ENCODE measurements at places on chromosomes 7 and 10.

- no peak for DNase-seq
Observed at GRCh38 chr10:24425151-24425550, 216.2 kb downstream of the KIAA1217 start.

DNA sequence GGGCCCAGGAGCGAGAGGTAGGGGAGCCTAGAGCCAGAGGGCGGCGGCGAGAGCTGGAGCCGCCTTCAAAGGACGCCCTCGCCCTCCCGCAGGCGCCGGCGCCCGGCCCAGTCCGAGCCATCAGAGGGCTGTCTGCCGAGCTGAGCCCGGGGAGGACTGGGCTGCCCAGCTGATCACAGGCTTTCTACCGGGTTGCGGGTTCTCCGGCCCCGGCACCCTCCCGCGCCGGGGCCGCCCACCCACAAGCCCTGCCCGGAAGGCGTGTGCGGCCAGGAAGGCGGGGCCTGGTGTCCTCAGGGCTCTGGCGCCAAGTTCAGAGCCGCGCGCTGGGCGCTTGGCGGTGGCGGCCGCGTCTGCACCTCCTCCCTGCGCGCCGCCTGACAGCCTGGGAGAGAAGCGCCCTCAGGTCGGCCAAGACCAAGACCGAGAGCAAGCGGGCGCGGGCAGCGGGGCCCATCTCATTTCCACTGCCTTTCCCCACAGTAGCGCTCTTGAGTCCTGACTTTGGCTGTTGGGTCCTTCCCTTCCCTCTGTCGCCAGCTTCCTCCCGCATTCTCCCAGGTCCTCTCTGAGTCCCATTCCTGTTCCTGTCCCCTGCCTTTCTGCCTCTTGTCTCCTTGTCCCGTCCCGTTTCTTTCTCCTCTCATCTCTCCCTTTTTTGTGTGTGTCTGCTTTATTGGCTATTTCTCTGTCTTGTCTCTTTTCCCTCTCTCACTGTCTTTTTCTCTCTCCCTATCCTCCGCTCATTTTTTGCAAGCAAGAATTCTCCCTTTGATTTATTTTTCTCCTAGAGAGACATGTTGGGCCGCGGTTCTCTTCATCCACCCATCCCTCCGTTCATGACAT is 60.6 kb upstream of the MSMB start:
- DNase-seq: no peak

DNA sequence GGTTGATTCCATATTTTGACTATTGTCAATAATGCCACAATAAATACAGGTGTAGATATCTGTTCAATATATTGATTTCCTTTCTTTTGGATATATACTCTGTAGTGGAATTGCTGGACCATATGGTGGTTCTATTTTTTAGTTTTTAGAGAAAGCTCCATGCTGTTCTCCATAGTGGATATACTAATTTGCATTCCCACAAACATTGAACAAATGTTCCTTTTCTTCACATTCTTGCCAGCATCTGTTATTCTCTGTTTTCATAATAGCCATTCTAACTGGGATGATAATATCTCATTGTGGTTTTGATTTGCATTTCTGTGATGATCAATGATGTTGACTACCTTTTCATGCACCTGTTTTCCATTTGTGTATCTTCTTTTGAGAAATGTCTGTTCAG is 973.7 kb downstream of the REEP3 start:
- DNase-seq: no peak

- no peak for DNase-seq
Observed at GRCh38 chr7:88355011-88355410, 48.3 kb upstream of the STEAP4 start.

- no peak for DNase-seq
Observed at GRCh38 chr7:1978656-1979590, 253.8 kb downstream of the MAD1L1 start.

- no peak for DNase-seq
Observed at GRCh38 chr10:117241541-117242462, 888 bp downstream of the SLC18A2 start.

DNA sequence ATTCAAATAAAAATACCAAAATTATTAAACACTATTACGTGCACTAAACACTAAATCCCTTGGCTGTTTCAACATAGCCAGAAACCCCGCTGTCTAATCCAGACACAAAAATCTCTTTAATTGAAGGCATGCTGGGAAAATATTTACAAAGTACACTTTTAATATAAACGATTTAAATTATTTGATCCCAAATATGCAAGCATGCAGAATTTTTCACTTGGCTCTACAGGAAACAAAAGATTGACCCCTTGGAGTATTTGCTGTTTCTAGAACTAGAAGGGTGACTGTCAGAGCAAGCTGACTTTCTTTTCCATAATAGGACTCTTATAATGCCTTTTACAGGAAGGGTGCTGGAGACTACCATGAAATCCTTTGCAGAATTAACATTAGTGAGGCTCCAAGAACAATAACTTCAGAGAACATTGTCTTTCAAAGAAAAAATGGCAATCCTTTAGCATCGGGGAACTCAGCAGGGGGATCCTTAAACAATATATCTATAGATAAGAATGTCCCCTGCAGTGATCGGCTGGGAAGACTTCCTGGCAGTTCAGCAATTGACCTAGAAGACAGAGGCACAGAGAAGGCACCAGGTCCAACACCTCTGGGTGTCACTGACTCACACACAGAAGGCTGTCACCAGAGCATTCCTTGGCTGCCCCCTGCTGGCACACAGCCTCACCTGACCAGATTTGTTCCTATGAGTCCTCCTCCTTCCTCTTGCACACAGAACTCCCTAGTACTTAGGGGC is 55.8 kb upstream of the MRLN start:
- DNase-seq: peak; percentile 64

DNA sequence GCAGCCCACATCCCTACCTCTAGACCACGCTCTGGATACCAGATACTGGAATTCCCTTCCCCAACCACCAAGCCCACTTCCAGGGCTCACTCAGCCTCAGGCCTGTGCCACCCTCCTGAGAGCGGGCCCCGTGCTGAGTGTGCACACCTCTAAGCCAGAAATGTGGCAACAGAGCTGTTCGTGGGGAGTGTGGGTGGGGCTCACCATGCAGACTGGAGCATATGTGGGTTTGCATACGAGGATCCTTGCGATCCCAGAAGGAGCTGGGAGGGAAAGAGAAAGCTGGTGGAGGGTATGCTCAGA is 13.0 kb upstream of the LIMK1 start:
- no peak for DNase-seq

DNA sequence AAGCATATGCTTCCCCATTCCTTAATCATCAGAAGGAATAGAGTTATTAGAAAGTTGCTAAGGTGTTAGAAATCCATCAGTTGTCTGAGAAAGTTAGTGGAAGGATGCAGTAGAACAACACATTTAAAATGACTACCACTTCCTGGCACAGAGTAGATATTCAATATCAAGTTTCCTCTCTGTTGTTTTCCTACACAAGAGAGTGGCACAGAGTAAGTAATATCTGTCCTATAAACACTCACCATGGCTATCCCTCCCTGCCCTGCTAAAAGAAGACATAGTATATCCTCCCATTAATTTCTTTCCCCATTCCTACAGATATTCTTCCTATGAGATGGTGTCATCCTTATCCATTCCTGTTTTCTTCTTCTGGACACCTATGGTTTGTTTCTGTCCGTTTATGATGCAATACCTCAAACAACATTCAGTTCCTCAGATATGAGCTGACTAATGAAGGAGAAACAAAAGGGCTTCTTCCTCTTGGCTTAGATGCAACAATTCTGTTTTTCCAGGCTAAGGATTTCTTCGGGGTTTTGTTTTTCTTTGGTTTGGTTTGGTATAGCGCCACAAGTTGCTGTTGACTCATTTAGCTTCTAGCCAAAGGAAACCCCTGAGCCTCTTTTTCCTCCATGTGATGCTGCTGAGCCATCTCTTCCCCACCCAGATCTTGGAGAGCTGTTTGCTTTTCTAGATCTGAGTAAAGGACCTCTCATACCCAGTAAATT is 32.9 kb upstream of the BPGM start:
- DNase-seq: no peak

- DNase-seq: no peak
Observed at GRCh38 chr7:26930201-26930600, 65.8 kb upstream of the SKAP2 start.

DNA sequence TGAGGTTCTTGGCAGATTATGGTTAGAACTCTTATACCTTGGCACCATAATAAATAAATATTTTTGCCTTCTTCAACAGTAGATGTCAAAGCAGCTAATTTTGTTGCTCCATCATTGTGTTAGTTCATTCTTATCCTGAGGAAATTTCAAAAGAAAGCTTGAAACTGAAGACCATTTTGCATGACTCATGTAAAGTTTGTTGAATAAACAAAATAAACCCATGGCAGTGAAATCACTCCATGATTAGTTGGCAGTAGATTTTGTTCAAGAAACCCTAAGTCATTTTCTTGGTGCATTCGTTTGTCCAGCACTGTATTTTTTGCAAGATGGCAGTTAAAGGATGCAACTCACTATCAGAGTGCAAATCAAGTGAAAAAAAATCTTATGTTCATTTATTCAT is 91.6 kb downstream of the HECW1 start:
- no peak for DNase-seq

DNA sequence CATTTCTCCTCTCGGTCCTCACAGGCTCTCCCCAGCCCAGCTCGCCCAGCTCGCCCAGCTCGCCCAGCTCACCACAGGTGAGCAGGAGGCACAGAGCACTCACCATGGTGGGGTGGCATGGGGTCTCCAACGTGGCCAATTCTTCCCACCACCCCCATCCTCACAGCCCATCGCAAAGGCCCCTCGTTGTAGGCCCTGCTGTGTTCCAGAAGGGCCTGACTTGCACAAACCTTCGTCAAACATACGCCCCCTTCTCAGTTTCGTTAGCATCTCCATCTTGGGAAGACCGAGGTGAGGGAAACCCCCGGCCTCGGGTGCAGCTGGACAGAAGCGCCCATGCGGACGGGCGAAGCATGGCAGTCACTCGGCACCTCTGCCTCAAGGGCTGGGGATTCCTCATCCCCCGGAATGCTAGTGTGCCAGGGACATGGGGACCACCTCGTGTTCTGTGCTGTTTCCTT is 304.6 kb downstream of the TNS3 start:
- no peak for DNase-seq

GRCh38 chr7:142927085-142927745 is 6.3 kb downstream of the TRPV5 start:
- no peak for DNase-seq

- DNase-seq: no peak
Observed at GRCh38 chr10:8453587-8453986, 399.1 kb downstream of the GATA3 start.

DNA sequence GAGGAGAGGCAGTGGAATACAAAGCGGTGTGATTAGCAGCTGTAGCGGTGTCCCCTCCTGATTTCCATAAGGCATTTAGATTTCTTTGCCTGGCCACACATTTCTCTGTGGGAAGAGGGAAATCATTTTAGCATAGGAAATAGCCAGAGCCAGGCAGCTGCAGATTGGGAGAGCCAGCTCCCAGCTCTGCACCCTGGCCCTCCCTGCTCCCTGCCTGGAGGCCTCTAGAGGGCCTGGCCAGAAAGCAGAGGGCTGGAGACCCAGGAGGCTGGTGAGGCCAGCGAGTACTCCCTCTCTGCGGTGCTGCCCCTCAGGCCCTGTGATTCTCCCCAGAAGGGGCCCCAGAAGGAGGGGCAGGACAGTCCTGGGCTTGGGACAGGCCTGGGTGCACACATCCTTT is 85.7 kb downstream of the C10orf105 start:
- no peak for DNase-seq

- no peak for DNase-seq
Observed at GRCh38 chr10:46548498-46549090, 7.9 kb downstream of the GPRIN2 start.

DNA sequence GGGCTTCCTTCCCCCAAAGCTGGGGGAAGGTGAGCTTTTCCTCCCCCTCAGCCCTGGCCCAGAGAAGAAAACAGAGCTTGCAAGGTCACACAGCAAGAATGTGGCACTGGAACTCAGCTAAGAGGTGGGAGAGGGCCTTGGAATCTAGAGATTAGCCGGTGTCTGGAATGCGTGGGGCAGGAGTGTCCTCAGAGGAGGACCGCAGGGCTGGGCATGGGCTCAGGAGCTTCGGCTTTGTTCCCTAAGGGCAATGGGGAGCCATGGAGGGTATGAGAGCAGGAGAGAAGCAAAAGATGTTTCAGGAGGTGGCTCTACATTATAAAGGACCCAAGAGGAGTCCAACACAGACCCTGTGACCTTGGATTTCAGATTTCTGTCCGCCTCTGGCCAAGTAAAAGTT is 127.2 kb upstream of the TNRC18 start:
- DNase-seq: no peak

DNA sequence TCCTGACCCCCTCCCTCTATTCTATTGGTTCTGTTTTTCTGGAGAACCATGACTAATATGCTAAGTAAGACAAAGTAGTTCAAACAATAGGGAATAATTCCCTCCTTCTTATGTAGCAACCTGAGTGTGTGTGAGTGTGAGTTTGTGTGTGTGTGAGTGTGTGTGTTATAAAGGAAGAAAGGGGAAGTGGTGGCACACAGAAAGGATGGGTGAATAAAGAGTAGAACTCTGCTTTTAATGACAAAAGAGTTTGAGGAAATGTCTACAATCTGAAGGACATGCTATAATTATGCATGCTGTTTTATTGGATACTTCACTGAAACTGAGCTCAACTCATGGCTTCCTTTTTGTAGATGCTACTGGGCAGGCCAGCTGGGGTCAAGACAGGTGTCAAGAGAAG is 489.5 kb downstream of the REEP3 start:
- DNase-seq: no peak

DNA sequence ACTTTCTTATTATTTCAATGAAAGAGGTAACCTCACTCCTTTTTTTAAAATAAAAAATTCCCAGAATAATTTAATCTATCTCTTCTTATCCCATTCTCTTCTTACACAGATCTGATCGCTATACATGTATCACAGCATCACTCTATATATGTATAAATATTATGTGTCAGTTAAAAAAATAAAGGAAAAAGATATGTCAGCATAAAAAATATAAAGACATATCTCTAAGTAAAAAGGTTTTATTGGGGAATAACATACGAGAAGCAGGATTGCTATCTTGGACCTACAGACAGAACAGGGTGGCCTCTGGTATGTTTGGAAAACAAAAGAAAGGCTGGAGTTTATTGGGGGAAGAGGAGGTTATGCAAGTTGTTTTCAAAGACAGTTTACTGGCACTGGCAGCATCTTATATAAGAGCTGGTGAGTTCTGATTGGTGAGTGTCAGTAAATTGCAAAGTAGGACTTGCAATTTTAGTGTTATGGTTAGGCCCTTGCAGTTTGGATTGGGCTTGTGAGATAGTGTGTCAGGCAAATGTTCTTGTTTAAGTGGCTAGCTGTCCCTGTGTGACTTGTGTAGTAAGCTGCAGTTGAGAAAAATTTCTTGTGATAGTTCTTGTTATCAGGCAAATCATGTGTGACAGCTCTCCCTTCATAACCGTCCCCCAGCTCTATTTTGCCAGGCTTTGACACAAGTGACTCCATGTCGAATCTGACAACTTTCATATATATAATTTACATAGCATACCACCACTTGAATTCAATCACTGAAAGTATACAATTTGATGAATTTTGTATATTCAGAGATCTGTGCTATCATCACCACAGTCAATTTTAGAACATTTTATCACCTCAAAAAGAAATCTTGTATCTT is 118.2 kb downstream of the HBP1 start:
- DNase-seq: no peak

DNA sequence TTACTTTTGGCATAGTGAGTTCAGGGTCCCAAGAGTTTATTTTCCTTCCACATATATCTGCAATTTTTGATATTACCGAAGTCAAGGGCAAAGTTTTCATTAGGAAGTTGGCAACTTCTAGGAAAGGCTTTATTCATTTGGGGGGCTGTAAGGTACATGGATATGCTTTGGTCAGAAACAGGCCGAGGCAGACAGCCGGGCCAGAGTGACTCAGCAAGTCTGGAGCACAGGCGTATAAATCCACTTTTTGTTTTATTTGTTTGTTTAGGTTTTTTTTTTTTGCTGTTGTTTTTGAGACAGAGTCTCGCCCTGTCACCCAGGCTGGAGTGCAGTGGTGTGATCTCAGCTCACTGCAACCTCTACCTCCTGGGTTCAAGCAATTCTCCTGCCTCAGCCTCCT is 3.7 kb downstream of the ZNF680 start:
- DNase-seq: no peak

All from stimulated activated CD4-positive, alpha-beta T cell treated with anti-CD3 and anti-CD28 coated beads, Interleukin-1b, Interleukin-23, amount 100 ng/mL, for 1 hour (primary cell).